Activated naive CD4-positive, alpha-beta T cell treated with anti-CD3 and anti-CD28 coated beads, Interleukin-2, amount 10 ng/mL, durations not matched to agents 7 days and 5 days (primary cell): ENCODE measurements at places on chromosomes 5 and 9.
A peak's percentile ranks its signal among the peaks of the same experiment; 100 is the strongest.

DNA sequence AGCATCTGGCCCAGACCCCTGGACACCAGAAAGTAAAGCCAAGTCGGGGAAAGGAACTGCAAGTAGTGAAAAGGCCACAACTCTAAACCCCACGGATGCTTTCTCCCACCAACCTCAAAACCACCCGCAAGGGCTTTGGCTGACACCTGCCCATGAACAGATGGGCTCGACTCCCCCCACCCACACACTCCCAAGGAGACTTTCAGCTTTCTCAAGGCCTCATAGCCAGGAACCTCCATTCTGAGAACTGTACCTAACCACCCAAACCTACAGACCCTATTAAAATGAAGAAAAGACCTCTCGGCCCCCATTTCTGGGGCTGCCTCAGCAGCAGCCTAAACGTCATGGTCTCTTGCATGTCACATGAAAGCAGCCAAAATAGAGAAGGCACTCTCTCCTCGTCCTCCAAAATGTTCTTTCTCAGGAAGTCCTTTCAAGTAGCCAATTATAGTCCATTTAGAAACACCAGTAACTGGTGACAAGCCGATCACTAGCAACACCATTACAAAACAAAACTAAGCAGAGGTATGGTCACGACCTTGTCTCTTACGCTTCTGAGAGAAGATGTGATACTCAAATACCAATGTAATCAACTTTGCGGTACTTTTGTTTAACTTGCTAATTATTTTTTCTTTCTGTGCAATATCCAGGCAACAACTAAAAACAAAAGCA lies 2.9 kb downstream of the B4GALT1 start:
- peak; percentile 30 for DNase-seq

DNA sequence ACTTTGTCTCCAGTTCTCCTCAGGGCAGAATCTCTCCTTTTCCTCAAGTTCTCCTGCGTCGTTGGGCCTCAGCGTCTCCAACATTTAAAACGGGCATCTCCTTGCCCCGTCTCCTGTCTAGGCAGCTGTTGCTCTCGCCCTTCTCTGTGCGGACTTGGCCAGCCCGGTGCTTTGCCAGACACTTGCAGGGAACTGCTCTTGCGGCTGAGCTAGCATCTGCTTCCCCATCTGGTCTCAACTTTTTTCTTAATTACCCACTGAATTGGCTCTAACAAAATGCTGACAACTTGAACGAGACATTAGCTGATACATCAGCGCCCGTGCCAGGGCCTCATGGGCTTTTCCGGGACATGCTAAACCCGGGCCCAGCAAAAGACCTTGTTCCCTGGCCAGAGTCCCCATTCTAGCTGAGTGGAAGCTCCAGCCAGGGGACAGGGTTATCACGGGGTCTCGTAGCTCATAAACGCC lies 25.1 kb downstream of the ZNF618 start:
- DNase-seq: no peak

GRCh38 chr5:36655161-36655560 lies 48.8 kb downstream of the SLC1A3 start:
- no peak for DNase-seq

- no peak for DNase-seq
These were observed 33.0 kb upstream of the SPINK14 start for GRCh38 chr5:148135091-148136048.
